Placental pericyte (primary cell): ENCODE measurements at places on chromosomes 1 and 21. TPM values are rescaled to one million over a fixed set of nuclear protein-coding genes. Genes with fewer than 3 reads are reported as not detected.

The IVL gene
- total RNA-seq: 0.14 TPM in 1 of 2 replicates, not detected in the other

The SYT14 gene
- total RNA-seq: 1.8 and 2.6 TPM in 2 replicates

The ZNF683 gene
- not detected in 2 replicates for total RNA-seq

The UBAP2L gene
- total RNA-seq: 77.5 and 104 TPM in 2 replicates

The PPIE gene
- 28.6 and 35.0 TPM in 2 replicates for total RNA-seq

The PI4KB gene
- total RNA-seq: 38.5 and 92.6 TPM in 2 replicates
